ENCODE measurements at places on chromosomes 6 and 20. TPM values are rescaled to one million over a fixed set of nuclear protein-coding genes. Genes with fewer than 3 reads are reported as not detected.
A peak's percentile ranks its signal among the peaks of the same experiment; 100 is the strongest.

DNA sequence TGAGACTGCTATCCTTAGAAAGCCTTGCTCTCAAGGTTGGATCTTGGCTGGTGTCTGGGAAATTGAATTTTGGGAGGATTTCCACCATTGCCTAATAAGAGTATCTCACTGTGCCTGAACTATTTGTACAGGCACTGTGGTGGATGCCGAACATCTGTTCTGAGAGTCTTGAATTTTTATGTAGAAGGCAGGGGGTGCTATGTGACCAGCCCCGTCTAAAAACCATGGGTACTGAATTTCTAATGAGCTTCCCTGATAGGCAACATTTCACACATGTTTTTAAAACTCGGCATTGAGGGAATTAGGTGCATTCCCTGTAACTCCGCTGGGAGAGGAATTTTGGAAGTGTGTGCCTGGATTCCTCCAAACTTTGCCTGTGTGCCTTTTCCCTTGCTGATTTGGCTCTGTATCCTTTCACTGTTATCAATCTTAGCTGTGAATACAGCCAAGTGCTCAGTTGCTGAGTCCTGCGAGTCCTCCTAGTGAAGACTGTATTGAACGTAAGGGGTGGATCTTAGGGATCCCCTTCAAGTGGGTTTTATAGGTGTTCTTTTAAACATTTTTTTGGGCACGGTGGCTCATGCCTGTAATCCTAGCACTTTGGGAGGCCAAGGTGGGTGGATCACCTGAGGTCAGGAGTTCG lies 27.6 kb upstream of the SCAF8 start:
- no peaks in the 10 kb centered on the region for H3K36me3 ChIP-seq
- H3K27ac ChIP-seq: no peak overlapping the region
- no peaks in the 10 kb centered on the region for H3K4me1 ChIP-seq
- no peak overlapping the region for H3K4me3 ChIP-seq

DNA sequence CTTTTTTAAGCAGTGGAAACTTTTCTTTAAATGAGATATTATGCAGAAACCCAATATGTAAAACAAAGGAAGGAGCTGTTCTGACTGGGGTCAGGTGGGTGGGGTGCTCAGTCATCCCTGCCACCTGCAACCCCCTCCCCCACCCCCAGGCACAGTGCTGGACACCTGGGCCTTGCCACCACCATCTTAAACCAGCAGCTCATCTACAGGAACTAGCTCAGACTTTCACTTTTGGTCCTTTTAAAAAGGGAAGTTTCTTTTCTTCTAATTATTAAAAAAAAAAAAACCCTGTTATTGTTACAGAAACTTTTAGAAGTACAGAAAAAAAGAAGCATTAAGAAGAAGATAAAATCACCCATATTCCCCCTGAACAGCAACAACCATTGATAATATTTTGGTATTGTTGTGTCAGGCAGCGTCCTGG lies 37.1 kb downstream of the PPP1R16B start:
- peak overlapping the region; percentile 95 for H3K27ac ChIP-seq
- no peaks in the 10 kb centered on the region for H3K27me3 ChIP-seq

DNA sequence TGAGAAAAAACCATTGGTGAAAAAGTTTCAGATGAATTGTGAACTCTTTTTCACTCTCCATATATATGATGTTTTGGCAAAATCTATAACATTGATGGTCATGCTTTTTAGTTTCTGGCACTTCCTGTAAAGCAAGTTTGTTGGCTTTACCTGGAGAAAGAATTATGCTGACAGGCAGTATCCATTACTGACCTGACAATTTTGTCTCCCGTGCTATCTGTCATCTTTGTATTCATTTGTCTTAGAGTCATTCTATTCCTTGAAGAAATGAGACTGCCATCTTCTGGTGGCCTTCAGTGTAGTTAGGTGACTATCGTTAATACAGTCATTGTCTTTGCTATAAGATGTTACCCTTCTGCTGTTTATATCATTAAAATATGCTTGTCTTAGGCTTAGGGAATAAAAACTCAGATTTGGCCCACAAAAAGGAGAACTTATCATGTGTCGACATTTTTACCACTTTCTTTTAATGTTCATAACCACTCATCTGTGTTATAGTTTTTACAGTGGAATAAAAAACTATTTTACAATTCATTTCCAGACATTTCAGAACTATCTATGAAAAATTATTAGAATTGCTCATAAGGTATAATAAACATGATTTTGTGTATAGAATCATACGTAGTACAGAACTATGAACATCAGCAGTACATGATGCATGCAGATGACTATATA lies 707.0 kb downstream of the EPM2A start:
- H3K27ac ChIP-seq: no peak overlapping the region
- H3K27me3 ChIP-seq: peaks cover 21% of the 10 kb centered on the region
- H3K36me3 ChIP-seq: no peaks in the 10 kb centered on the region
- no peaks in the 10 kb centered on the region for H3K4me1 ChIP-seq

DNA sequence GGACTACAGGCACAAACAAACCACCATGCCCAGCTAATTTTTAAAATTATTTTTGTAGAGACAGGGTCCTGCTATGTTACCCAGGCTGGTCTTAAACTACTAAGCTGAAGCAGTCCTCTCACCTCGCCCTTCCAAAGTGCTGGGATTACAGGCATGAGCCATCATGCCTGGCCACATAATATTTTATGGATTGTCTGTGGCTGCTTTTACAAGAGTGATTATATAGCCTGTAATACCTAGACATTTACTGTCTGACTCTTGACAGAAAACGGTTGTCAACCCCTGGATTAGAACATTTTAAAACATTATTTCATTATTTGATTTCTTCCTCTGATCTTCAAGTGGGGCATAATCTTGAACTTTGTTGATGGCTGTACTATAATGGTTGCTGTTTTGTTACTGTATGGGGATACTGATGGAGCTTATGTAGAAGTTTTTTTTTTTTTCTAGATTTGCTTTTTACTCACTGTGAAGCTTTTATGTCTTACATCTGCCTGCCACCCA lies 14.3 kb downstream of the PARD6B start:
- no peak for DNase-seq
- H3K4me3 ChIP-seq: peak overlapping the region; percentile 78
- peak overlapping the region; percentile 69 for H3K27ac ChIP-seq

GRCh38 chr20:31862506-31862905 lies 7.8 kb downstream of the DUSP15 start:
- peaks cover 5% of the 10 kb centered on the region for H3K4me1 ChIP-seq
- peaks cover 30% of the 10 kb centered on the region for H3K27me3 ChIP-seq
- H3K4me3 ChIP-seq: no peak overlapping the region
- DNase-seq: no peak
- H3K36me3 ChIP-seq: no peaks in the 10 kb centered on the region
- no peak overlapping the region for H3K27ac ChIP-seq

DNA sequence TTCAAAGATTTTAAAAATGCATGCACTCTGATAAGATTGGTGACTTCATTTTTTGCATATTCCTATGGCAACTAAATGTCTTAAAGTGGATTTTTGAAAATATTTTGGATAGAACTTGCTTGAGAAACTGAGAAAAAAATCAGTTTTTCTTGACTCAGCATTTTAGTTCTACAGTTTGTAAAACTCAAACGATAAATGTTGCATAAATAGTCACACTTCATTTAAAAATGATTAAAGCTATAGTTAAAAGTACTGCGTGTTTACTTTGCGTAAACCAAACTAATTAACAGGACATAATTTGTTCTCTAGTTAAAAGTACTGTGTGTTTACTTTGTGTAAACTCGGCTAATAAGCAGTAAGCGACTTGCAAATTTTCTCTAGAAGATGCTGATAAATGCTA lies 28.3 kb upstream of the MEI4 start:
- no peaks in the 10 kb centered on the region for H3K36me3 ChIP-seq
- DNase-seq: no peak
- H3K27ac ChIP-seq: no peak overlapping the region
- no peak overlapping the region for H3K4me3 ChIP-seq

- no peak for DNase-seq
- H3K4me3 ChIP-seq: no peak overlapping the region
- no peaks in the 10 kb centered on the region for H3K36me3 ChIP-seq
- no peak overlapping the region for H3K27ac ChIP-seq
- H3K4me1 ChIP-seq: no peaks in the 10 kb centered on the region
Observed at GRCh38 chr6:144265390-144265789, 19.7 kb upstream of the UTRN start.

- no peak overlapping the region for H3K27ac ChIP-seq
- no peak for DNase-seq
- H3K36me3 ChIP-seq: peaks cover 2% of the 10 kb centered on the region
- H3K27me3 ChIP-seq: no peaks in the 10 kb centered on the region
- H3K4me3 ChIP-seq: no peak overlapping the region
Observed at GRCh38 chr6:34331371-34332050, 61.0 kb downstream of the NUDT3 start.

DNA sequence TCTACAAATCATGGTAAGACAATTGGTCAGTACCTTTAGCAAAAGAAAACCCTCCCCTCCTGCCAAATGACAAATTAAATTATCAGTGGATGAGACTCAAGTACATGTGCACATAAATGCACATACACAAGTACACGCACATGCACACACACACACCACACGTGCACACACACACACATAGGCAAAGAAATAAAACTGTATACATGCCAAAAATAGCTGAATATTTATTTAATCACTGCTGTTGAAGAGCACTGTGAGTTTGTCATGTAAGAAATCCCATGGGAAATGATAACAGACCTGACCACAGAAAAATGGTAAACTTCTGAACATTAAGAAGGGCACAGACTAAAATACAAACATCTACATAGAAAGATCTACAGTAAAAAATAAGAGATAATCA lies 46.6 kb upstream of the TNFAIP3 start:
- H3K27me3 ChIP-seq: no peaks in the 10 kb centered on the region
- no peak for DNase-seq
- H3K27ac ChIP-seq: peak overlapping the region; percentile 73
- H3K36me3 ChIP-seq: peaks cover 8% of the 10 kb centered on the region
- peak overlapping the region; percentile 77 for H3K4me3 ChIP-seq

- no peak overlapping the region for H3K27ac ChIP-seq
- DNase-seq: no peak
- H3K4me3 ChIP-seq: no peak overlapping the region
- no peaks in the 10 kb centered on the region for H3K36me3 ChIP-seq
- H3K4me1 ChIP-seq: no peaks in the 10 kb centered on the region
- H3K27me3 ChIP-seq: peaks cover 21% of the 10 kb centered on the region
Observed at GRCh38 chr20:57505979-57506378, 19.0 kb downstream of the CTCFL start.

DNA sequence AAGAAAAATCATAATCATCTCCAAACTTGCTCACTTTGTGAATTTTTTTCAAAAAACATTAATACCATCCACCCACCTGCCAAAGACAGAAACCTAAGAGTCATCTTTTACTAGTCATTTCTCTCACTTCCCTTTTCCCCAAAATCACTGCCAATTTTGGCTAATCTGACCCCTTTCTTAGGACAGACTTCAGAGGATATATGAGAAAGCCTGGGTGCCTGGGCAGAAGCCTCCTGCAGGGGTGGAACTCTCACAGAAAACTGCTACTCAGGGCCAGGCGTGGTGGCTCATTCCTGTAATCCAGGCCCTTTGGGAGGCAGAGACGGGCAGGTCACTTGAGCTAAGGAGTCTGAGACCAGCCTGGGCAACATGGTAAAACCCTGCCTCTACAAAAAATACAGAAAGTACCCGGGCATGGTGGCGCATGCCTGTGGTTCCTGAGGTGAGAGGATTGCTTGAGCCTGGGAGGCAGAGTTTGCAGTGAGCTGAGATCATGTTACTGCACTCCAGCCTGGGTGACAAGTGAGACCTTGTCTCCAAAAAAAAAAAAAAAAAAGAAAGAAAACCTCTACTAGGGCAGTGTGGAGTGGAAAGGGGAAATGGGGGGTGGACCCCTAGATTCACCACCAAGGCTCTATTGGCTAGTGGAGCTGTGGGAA lies 3.8 kb downstream of the DEK start:
- no peaks in the 10 kb centered on the region for H3K27me3 ChIP-seq
- H3K27ac ChIP-seq: peak overlapping the region; percentile 66
- H3K36me3 ChIP-seq: peaks cover 61% of the 10 kb centered on the region
- peak overlapping the region; percentile 98 for H3K4me3 ChIP-seq

DNA sequence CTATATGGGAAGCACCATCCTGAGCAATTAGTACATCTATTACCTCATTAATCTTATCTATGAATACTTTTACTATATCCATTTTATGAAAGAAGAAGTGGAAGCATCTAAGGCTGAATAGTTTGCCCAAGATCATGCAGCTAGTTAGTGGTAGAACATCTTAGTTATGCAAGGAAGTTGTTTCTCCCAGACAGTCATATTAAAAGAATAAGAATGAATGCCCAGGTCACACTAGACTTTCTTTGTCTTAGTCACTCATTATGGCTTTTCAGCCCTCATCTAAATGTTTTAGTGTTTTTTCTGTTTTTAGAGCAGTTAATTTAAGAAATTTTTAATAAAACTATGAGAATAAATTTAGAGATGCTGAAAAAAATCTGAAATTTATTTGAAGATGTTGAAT lies 517.5 kb downstream of the CDKAL1 start:
- no peak overlapping the region for H3K27ac ChIP-seq
- DNase-seq: no peak
- H3K27me3 ChIP-seq: no peaks in the 10 kb centered on the region
- H3K36me3 ChIP-seq: peaks cover 10% of the 10 kb centered on the region

DNA sequence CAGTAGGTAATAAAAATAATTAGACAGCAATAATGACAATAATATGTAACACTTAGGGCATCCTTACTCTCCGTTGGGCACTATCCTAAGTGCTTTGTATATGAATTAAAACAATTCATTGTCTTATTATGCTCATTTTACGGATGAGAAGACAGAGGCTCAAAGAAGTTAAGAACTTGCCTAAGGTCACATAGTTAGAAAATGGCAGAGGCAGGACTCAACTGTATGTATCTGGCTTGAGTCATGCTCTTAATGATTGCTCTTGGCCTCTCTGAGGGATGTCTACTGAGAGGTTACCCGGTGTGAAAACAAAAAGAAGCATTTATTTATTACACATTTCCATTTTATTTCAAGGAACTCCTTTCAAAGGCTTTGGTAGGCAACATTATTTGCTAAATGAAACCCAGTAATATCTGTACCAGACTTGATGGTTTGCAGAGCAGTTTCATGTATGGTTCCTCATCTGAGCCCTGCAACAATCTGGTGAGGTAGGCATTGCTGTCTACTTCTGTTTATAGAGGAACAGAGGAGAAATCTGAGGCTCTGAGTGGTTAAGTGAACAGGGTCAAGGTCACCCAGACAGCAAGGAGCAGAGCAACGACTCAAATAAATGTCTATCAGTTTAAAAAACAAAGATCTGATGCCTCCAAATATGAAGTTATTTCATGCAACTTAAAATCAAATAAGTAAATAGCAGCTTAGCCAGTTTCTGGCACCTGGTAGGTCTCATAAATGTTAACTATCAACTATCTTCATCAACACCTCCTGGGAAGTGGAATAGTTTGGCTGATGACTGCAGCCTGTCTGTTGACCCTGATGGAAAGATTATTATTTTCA lies 4.2 kb upstream of the PARD6B start:
- no peak overlapping the region for H3K27ac ChIP-seq
- no peaks in the 10 kb centered on the region for H3K27me3 ChIP-seq
- no peaks in the 10 kb centered on the region for H3K36me3 ChIP-seq
- H3K4me3 ChIP-seq: no peak overlapping the region

- H3K27ac ChIP-seq: no peak overlapping the region
- H3K4me3 ChIP-seq: no peak overlapping the region
- DNase-seq: no peak
- no peaks in the 10 kb centered on the region for H3K36me3 ChIP-seq
- H3K27me3 ChIP-seq: peaks cover 5% of the 10 kb centered on the region
Observed at GRCh38 chr6:72376736-72377135, 245.1 kb upstream of the KCNQ5 start.

FOXP4 gene
- 27.7 TPM for total RNA-seq

BPIFA1 gene
- total RNA-seq: not detected

PLA2G7 gene
- total RNA-seq: not detected

TMEM200A gene
- 0.67 TPM for total RNA-seq

VSTM2L gene
- total RNA-seq: not detected

SLC35D3 gene
- total RNA-seq: not detected

KCNK16 gene
- total RNA-seq: not detected

ECT2L gene
- not detected for total RNA-seq

ENPP5 gene
- 0.43 TPM for total RNA-seq

Data from activated T-cell treated with anti-CD3 and anti-CD28 coated beads, Interleukin-2, amount 50 U/mL, for 72 hours (primary cell).